Activated naive CD8-positive, alpha-beta T cell treated with anti-CD3 and anti-CD28 coated beads, Interleukin-2, amount 50 U/mL, for 16 hours (primary cell): ENCODE measurements at places on chromosomes 6 and 20.

DNA sequence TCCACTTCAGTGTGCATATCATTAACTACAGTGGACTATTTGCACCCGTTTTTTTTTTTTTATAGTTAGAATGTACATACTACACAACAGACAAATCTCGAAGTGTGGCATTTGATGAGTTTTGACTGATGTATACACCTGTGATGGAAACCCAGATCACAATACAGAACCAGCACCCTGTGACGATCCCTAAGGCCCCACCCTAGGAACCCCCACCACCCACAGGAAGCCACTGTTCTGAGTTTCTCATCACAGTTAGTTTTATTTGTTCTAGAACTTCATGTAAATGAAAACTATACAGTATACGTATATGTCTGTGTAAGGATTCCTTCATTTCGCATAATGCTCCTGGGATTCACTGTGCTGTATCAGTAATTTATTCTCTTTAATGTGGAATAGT, 102.8 kb downstream of the IRF4 start:
- DNase-seq, result no peak

DNA sequence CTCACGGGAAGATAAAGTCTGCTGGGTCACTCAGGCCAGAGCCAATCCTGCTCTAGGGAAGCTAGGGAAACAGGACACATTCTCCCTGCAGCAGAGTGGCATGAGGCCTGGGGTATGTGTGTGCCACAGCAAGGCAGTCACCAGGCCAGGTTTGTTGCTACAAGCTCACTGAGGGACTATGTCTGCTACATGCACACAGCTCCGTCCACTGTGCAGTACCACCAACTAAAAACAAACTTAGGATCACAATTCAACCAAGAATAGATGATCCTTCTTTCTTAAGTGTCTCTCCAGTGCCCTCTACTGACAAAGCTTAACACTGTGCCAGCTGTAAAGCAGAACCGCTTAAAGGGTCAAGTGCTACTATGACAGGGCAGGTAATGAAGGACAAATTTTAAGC, 192.5 kb downstream of the PTPRK start:
- DNase-seq, result no peak

DNA sequence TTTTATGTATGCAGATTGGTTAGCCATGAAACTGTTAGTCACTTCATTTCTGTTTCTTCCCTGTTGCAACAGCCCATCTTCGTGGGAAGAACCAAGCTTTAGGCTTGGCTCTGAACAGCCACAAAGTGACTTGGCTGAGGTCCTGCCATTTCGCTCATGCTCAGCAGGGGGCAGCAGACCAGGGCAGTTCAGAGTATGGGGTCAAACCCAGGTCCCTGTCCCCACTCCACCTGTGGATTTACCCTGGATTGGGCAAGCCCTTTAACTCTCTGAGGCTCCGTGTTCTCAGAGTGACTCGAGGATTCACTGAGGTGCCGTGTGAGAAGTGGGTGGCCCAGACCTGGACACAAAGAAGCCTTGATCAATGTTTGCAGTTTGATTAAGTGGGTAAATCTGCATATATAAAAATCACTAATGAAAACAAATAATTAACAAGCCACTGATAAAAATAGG, 19.8 kb upstream of the MAP1LC3A start:
- peak; percentile 26 for DNase-seq

- DNase-seq, result no peak
Observed at GRCh38 chr6:43765776-43766499, 4.1 kb upstream of the VEGFA start.

- DNase-seq, result no peak
Observed at GRCh38 chr6:88750936-88751335, 212.5 kb downstream of the RNGTT start.

- no peak for DNase-seq
Observed at GRCh38 chr6:13395272-13396237, 67.2 kb upstream of the TBC1D7 start.

DNA sequence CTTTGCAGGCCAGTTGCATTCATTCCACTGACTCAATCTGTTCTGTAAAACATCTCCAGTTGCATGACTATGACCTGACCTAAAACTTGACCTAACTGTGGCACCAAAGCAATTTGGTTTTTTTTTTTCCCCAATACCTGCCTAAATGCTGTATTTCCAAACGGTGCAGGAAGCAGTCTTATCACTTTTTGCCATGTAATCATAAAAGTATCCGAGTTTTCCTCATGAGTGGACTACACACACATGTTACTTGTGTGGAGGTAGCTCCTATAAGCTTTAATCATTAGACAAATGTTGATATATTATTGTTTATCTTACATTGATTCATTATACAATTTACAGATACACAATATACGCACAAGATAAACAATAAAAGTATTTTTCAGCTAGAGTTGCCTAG, 373.7 kb downstream of the BTBD3 start:
- no peak for DNase-seq

GRCh38 chr20:45495501-45495941, 19.9 kb downstream of the SPINT3 start:
- no peak for DNase-seq

DNA sequence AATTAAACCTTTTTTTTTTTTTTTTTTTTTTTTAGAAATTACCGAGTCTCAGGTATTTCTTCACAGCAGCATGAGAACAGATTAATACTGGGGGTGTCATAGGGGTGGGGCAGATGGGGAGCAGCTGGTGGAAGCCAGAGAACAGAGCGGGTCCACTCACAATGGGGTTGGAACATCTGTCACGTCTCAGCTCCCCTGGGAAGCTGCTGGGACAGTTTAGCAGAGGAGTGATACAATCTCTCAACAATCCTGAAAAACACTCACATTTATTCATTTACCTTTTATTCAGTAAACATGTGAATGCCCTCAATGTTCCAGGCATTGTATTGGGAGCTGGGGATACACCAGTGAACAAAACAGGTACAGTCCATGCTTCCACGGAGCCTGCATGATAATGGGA, 162.2 kb downstream of the SMOC2 start:
- no peak for DNase-seq

- no peak for DNase-seq
Observed at GRCh38 chr6:104788400-104788799, 71.3 kb downstream of the HACE1 start.

DNA sequence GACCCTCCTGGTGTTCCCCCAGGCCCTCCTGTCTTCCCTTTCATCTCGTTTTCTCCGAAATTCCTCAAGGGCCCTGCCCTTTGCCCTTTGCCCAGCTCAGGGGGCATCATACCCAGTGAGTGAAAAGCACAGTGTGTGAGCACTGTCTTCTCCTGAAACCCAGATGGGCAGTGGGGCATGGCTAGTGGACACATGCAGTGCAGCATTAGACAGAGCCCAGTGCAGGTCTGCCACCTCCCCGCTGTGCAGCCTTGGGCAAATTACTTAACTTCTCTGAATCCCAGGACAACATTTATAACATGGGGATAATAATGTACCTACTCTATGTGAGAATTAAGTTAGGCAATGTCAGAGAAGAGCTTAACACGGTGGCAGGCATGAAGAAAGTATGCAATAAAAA, 1.3 kb downstream of the PRND start:
- no peak for DNase-seq
